ENCODE measurements at places on chromosomes 6 and 20. TPM values are rescaled to one million over a fixed set of nuclear protein-coding genes. Genes with fewer than 3 reads are reported as not detected.

GRCh38 chr20:46458866-46459750 lies 52.7 kb upstream of the ELMO2 start:
- peak overlapping the region; percentile 26 for H3K4me3 ChIP-seq
- H3K27ac ChIP-seq, result no peak overlapping the region
- no peaks in the 10 kb centered on the region for H3K4me1 ChIP-seq
- no peaks in the 10 kb centered on the region for H3K36me3 ChIP-seq
- H3K27me3 ChIP-seq, result peaks cover 17% of the 10 kb centered on the region

GRCh38 chr6:148200293-148200692 lies 142.3 kb upstream of the SASH1 start:
- no peaks in the 10 kb centered on the region for H3K36me3 ChIP-seq
- DNase-seq, result no peak
- H3K4me1 ChIP-seq, result no peaks in the 10 kb centered on the region
- no peaks in the 10 kb centered on the region for H3K27me3 ChIP-seq
- no peak overlapping the region for H3K4me3 ChIP-seq
- no peak overlapping the region for H3K27ac ChIP-seq

WFDC5 gene
- total RNA-seq, result not detected

SERINC3 gene
- 59.7 TPM for total RNA-seq

TRIM10 gene
- not detected for total RNA-seq

- H3K36me3 ChIP-seq, result no peaks in the 10 kb centered on the region
- no peak overlapping the region for H3K4me3 ChIP-seq
- peak overlapping the region; percentile 5 for H3K27ac ChIP-seq
- no peak for DNase-seq
Observed at GRCh38 chr20:1805161-1805581, 90.0 kb upstream of the SIRPA start.

- H3K36me3 ChIP-seq, result no peaks in the 10 kb centered on the region
- H3K27ac ChIP-seq, result no peak overlapping the region
- H3K27me3 ChIP-seq, result no peaks in the 10 kb centered on the region
- H3K4me1 ChIP-seq, result no peaks in the 10 kb centered on the region
Observed at GRCh38 chr6:146785001-146785585, 186.3 kb downstream of the ADGB start.

GRCh38 chr20:56781108-56781739 lies 152.1 kb downstream of the TFAP2C start:
- H3K4me3 ChIP-seq, result no peak overlapping the region
- no peak overlapping the region for H3K27ac ChIP-seq
- DNase-seq, result no peak
- H3K27me3 ChIP-seq, result no peaks in the 10 kb centered on the region
- no peaks in the 10 kb centered on the region for H3K36me3 ChIP-seq

TNNC2 gene
- 6.5 TPM for total RNA-seq

DNA sequence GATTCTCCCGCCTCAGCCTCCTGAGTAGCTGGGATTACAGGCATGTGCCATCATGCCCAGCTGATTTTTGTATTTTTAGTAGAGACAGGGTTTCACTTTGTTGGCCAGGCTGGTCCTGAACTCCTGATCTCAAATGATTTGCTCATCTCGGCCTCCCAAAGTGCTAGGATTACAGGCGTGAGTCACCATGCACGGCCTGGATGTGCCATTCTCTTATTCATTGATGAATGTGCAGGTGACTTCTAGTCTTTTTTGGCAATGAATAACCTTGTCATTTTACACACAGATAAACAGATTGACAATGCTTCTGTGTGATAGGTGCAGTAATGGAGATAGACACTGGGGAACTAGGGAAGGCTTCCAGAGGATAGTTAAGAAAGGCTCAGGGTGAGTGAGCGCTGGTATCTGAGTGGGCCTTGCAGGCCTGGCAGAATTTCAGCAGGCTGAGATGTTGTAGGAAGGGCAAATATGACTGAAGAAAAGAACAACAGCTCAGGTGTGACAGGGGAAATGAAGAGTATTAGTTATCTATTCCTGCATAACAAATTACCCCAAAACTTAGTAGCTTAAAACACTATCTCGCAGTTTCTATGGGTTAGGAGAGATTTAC lies 23.3 kb downstream of the PPARD start:
- no peaks in the 10 kb centered on the region for H3K27me3 ChIP-seq
- no peaks in the 10 kb centered on the region for H3K36me3 ChIP-seq
- no peak overlapping the region for H3K27ac ChIP-seq
- H3K4me3 ChIP-seq, result no peak overlapping the region
- peaks cover 47% of the 10 kb centered on the region for H3K4me1 ChIP-seq

DNA sequence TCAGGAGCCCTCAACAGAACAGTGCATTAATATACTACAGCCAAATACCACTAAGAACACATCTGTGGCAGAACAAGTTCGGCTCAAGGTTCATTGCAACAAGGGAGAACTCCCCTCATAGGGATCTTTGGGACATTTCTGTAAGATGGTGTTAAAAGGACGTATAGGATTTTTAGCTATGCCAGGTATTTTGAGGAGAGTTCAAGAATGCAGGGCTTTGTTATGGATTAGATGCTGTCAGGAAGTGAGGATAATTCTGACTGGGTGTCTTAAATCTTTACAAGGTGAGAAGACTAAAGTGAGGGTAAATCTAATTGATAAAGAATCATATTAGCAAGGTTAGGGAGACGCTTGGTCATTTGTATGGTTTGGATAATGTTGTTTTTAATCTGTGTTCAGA lies 83.7 kb upstream of the AHI1 start:
- no peak for DNase-seq
- H3K4me3 ChIP-seq, result no peak overlapping the region
- no peaks in the 10 kb centered on the region for H3K27me3 ChIP-seq
- no peak overlapping the region for H3K27ac ChIP-seq

- no peaks in the 10 kb centered on the region for H3K36me3 ChIP-seq
- H3K4me3 ChIP-seq, result no peak overlapping the region
- DNase-seq, result no peak
- H3K27me3 ChIP-seq, result no peaks in the 10 kb centered on the region
- no peaks in the 10 kb centered on the region for H3K4me1 ChIP-seq
Observed at GRCh38 chr20:40547483-40548091, 141.4 kb downstream of the MAFB start.

UBE2C gene
- 0.78 TPM for total RNA-seq

- no peak for DNase-seq
- H3K27ac ChIP-seq, result no peak overlapping the region
- H3K4me1 ChIP-seq, result no peaks in the 10 kb centered on the region
- no peaks in the 10 kb centered on the region for H3K36me3 ChIP-seq
- no peak overlapping the region for H3K4me3 ChIP-seq
Observed at GRCh38 chr20:22466447-22467171, 117.8 kb downstream of the FOXA2 start.

SLC24A3 gene
- 1.8 TPM for total RNA-seq

DNA sequence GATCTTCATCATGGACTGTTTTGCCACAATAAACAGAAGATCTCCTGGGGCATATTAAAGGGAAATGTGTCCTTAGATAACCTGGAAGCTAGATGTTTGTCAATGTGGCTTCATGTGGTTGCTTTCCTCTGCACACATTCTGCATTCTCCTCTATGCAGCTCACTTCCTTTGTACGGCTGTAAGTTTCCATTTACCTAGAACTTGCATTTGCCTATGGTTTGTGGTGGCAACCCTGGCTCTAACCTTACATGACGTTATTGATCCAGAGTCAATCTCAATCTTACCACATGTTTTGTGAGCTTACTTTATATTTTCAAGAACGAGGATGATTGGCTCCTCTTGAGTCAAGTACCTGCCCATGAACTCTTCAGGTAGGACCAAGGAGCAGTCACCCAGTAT lies 863.1 kb downstream of the MAFB start:
- DNase-seq, result no peak
- H3K4me3 ChIP-seq, result no peak overlapping the region
- no peaks in the 10 kb centered on the region for H3K36me3 ChIP-seq
- H3K27me3 ChIP-seq, result no peaks in the 10 kb centered on the region
- peaks cover 18% of the 10 kb centered on the region for H3K4me1 ChIP-seq

OXT gene
- total RNA-seq, result 1.8 TPM

DNA sequence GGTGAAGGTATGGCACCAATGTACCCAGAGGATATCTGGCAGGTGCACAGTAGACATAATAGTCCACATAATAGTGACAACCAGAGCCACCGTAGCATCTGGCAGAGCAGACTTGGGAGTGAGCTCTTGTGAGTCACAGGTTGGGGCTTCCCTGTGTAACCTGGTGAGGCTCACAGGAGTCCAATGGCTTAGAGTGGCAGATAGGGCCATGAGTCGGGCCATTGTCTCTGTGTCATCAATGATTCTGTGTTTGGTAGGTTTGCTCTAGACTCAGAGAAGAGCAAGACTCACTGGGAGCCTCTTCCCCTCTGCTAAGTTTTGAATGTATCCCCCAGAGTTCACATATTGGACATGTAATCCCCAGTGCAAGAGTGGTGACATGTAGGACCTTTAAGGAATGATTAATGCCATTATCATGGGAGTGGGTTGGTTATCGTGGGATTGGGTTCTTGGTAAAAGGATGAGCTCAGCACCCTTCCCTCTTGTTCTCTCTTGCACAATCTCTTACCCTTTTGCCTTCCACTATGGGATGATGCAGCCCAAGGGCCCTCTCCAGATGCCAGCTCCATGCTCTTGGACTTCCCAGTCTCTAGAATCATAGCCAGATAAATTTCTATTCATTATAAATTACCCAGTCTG lies 22.6 kb upstream of the SIRPA start:
- no peaks in the 10 kb centered on the region for H3K27me3 ChIP-seq
- H3K27ac ChIP-seq, result no peak overlapping the region
- no peak for DNase-seq
- H3K4me3 ChIP-seq, result no peak overlapping the region

MDFI gene
- 13.5 TPM for total RNA-seq

DNA sequence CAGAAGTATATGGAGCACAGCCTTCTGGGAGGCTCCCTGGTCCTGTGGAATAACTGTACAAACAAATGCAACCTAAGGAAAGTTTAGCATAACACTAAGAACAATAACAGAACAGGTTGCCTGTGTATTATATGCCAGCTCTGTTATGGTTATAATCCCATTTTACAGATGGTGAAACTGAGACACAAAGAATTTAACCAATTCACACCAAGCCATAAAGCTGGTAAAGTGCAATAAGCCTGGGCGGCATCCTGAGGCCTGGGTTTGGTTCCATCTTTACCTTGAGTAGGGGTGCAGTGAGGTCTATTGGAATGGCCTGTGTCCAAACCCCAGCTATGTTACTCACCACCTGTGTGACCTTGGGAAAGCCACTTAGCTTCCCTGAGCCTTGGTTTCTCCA lies 14.7 kb upstream of the PACSIN1 start:
- no peak overlapping the region for H3K4me3 ChIP-seq
- H3K27ac ChIP-seq, result no peak overlapping the region
- H3K4me1 ChIP-seq, result no peaks in the 10 kb centered on the region

DNA sequence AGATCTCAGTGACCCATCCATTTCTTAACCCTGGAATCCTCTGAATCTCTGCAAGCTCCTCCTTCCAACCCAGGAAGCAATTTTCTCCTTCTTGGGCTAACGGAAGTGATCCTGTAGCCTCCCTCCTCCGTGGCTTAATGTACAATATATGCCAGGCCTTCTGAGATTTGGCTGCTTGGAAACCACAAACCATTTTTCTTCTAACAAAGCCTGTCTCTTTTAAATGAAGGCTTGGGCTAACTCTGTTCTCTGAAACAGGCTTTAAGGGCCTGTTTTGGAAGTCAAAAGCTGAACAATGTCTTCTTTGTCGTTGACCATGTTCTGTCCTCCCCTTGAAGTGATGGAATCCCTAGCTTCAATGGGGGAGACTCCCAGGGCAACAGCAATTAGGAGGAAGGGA lies 14.9 kb downstream of the FYN start:
- no peak overlapping the region for H3K4me3 ChIP-seq
- peak overlapping the region; percentile 91 for H3K27ac ChIP-seq
- H3K36me3 ChIP-seq, result no peaks in the 10 kb centered on the region
- DNase-seq, result no peak
- no peaks in the 10 kb centered on the region for H3K4me1 ChIP-seq
- no peaks in the 10 kb centered on the region for H3K27me3 ChIP-seq

EYS gene
- not detected for total RNA-seq

GRCh38 chr6:38193481-38194281 lies 374.2 kb downstream of the ZFAND3 start:
- H3K4me1 ChIP-seq, result no peaks in the 10 kb centered on the region
- no peak overlapping the region for H3K27ac ChIP-seq
- no peak overlapping the region for H3K4me3 ChIP-seq
- peaks cover 9% of the 10 kb centered on the region for H3K36me3 ChIP-seq

- no peak for DNase-seq
- H3K27me3 ChIP-seq, result no peaks in the 10 kb centered on the region
- H3K4me3 ChIP-seq, result no peak overlapping the region
- H3K27ac ChIP-seq, result no peak overlapping the region
Observed at GRCh38 chr20:39225978-39226377, 263.8 kb downstream of the DHX35 start.

Measured in tibial nerve (tissue), 4 donors.